Smooth muscle cell of bladder (primary cell): ENCODE measurements at places on chromosomes 7 and 10. TPM values are rescaled to one million over a fixed set of nuclear protein-coding genes. Genes with fewer than 3 reads are reported as not detected.

The CLCN1 gene
- 0.09 and 0.14 TPM in 2 replicates for total RNA-seq

The SPDYE5 gene
- not detected in 2 replicates for total RNA-seq

The PON1 gene
- not detected in 2 replicates for total RNA-seq

The TCERG1L gene
- not detected in 2 replicates for total RNA-seq

The FAM237B gene
- under 0.01 TPM in 1 of 2 replicates, not detected in the other for total RNA-seq

The OR2F1 gene
- not detected in 2 replicates for total RNA-seq
